AG09309 (cell line): ENCODE measurements at places on chromosomes 11 and 22.
A peak's percentile ranks its signal among the peaks of the same experiment; 100 is the strongest.

GRCh38 chr11:64219354-64219684, 6.7 kb downstream of the TRPT1 start:
- no peak for DNase-seq

- DNase-seq = no peak
Measured at GRCh38 chr11:6452219-6452618, 11.4 kb upstream of the HPX start.

DNA sequence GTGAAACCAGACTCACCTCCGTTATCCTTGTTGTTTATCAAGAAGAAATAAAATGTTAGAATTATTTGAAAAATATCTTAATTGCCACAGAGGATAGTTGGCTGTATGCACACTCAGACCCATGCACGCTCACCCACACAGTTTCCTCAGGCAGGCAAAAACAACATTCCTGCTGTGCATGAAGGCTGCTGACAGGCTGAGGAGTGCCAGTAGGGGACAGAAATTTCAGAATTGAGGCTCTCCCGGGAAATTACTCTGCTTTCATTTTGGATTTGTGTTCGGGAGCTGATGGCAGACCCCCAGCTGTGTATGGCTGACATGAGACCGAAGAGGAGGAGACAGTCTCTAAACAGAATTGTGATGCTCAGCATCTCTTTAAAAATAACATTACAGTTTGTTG, 87.5 kb downstream of the AMOTL1 start:
- DNase-seq = no peak

GRCh38 chr11:71997594-71997993, 1.1 kb upstream of the IL18BP start:
- DNase-seq = no peak

- DNase-seq = no peak
Measured at GRCh38 chr22:27918341-27919221, 475 bp downstream of the PITPNB start.

- no peak for DNase-seq
Measured at GRCh38 chr22:41526226-41526829, 17.9 kb downstream of the POLR3H start.

DNA sequence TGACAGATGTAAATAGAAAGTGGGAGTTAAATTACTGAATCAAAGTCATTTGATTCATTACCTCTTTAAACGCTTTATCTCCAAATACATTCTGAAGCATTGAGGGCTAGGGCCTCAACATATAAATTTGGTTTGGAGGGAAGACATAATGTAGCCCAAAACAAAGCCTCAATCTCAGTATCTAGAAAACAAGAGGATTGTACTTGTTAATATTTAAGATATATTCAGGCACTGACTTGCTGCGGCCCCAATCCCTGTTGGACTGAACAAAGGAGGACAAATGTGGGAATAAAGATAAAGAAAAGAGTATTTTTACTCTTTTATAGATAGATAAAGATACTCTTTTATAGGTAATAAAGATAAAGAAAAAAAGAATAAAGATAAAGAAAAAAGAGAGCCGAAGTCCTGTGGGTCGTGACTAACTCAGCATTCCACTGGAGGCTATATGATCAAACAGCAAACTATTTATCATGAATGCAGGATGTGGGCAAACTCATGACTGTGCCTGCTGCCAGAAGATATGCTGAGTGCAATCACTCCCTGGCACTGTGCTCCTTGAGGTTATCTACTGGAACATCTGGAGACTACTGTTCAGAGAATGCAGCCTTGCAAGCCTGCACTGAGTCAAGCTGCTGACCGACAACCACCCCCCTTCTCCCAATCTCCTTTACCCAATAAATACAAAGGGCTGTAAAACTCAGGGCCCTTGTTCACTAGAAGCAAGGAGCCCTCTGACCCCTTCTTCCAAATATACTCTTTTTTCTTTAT, 6.9 kb downstream of the OR10V1 start:
- DNase-seq = peak; percentile 18

DNA sequence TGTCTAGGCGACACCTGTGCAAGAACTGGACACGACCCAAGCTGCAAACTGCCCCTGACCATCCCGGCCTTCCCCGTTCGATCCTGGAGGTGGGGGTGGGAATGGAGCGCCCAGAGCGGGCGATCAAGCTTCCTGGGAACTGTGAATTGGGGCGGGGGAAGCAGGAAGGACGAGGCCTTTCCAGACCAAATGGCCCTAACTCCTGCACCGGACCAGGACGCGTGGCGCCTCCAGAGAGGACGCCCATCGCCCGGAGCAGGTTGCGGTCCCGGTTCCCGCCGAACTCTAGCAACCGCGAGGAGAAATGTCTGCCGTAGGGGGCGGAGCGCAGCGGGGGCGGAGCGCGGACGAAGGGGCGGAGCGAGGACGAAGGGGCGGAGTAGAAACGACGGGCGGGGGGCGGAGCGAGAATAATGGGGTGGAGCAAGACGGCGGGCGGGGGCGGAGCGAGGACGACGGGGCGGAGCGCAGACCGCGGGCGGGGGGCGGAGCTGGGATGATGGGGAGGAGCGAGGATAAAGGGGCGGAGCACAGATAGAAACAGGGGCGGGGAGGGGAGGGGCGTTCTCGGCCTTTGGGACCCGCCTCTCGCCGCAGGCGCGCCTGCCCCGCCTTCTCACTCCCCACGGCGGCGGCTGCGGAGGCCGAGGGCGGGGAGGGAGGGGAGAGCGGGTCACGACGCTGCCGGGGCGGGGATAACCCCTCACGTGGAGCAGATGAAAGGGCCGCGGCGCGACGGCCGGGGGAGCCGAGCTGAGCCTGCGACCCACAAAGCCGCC, at the start of gene ZNRF3:
TSS of gene ZNRF3 (plus strand) at position 695 of the 779 bp plus-strand sequence. CDS start 195 bp downstream, outside the sequence.
- peak; percentile 72 for DNase-seq
